NCI-H1436 (cell line): ENCODE measurements at places on chromosomes 1 and 21.

- DNase-seq, result no peak
These were observed 405.4 kb downstream of the PTPRC start for GRCh38 chr1:199044191-199044590.

GRCh38 chr1:53577761-53578100 lies 118.5 kb downstream of the DMRTB1 start:
- DNase-seq, result no peak

DNA sequence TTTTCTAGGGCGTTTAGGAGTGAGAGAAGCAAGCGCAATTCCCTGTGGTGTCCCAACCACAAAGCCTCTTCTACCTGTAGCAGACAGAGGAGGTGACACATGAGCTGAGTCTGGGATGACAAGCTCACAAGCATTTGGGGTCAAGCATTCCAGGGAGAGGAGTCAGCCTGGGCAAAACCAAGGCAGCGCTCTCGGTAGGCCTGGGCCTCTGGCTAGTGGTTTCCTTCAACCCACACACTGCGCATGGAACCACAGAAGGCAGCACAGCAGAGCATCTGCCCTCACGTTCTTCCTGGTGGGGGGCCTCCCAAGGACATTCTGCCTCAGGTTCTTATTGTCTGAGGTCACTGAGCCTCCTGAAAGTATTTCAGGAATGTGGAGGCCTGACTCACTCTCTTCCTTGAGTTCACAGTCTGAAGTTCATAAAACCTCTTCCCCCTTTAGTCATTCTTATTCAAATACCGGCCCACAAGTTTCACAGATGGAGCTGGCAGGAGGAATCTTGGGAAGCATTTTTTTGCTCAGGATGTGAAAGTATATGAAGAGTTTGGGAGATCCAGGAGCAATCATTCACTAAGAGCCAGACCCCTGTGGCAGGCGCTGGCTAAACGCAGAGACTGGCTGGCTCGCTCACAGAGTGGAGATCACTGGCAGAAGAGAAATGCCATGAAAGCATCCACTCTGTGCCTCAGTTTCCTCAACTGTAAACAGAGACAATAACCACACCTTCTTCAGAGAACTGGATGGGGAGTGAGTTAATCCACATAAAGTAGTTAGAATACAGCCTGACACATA lies 26.8 kb downstream of the CCN1 start:
- no peak for DNase-seq

GRCh38 chr1:16021681-16022080 lies at the start of gene CLCNKA:
TSS of gene CLCNKA (plus strand) at chr1:16022036. CDS start at chr1:16022620, 584 bp downstream.
- no peak for DNase-seq

GRCh38 chr1:221411283-221411682 lies 330.6 kb downstream of the DUSP10 start:
- no peak for DNase-seq

DNA sequence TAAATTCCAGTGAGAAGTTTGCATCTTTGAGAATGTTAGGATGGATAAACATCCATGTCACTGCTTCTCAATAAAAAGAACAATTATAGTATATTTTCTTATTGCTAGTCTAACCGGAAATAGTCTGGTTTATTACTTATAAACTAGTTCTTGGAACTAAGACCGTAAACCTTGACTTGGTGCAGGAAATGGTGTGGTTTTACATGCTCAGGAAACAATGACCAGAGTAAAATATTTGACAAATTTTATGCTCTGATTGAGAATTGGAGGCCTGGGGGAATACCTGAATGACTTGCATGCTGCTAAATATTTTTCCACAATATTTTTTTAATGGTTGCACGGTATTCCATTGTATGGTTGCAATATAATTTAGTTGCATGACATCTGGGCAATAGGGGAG lies 76.3 kb downstream of the XCL2 start:
- no peak for DNase-seq

GRCh38 chr1:151611288-151611790 lies 511 bp upstream of the SNX27 start:
- DNase-seq, result no peak

- DNase-seq, result no peak
These were observed 7.8 kb upstream of the CDC20 start for GRCh38 chr1:43350976-43351375.

DNA sequence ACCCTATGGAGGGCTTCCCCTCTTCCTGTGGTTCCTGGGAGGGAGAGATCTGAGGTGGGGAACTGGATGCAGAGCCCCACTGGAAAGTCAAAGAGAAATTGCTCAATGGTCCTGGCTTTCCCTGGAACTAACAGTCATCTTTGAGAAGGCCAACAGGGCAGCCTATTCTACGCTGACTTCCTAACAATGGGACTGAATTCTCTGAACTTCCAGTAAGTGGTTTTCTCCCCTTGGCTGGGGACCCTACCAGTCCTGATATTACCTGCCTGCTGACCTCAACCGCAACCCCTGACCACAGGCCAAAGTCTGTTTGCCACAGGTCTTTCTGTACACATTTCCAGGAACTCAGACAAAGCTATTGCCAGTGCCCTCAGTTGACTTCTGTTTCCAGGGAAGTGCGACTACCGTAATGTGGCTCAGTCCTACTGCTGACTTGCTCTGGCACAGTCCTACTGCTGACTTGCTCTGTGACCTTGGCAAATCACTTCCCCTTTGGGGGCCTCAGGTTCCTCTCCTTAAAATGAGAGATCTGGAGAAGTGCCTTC lies 55.3 kb downstream of the C8B start:
- DNase-seq, result no peak

- DNase-seq, result no peak
These were observed 1.7 kb downstream of the SNAP47 start for GRCh38 chr1:227736814-227737432.

DNA sequence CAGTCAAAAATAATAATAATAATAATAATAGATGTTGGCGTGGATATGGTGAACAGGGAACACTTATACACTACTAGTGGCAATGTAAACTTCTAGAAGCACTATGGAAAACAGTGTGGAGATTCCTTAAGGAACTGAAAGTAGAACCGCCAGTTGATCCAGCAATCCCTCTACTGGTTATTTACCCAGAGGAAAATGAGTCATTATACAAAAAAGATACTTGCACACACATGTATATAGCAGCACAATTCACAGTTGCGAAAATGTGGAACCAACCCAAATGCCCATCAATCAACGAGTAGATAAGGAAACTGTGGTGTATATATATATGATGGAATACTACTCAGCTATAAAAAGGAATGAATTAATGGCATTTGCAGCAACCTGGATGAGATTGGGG lies 176.0 kb downstream of the PLPP3 start:
- no peak for DNase-seq

DNA sequence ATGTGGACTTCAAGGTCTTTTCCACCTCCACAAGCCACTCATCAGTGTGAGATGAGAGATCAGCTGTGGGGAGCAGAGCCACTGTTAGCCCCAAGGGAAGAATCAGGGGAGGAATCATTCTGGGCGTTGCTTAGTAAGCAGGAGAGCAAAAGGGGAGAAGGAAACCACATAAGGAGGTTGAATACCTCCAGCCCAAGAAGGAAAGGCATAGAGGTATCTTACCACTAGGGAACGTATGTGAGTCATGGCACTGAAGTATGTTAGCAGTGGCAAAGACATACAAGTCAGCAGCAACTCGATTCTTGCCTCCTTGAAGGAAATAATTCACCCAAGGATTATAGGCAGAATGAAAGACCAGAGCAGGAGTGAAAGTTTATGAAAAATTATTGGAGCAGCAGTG lies 31.6 kb upstream of the SLC5A9 start:
- no peak for DNase-seq

DNA sequence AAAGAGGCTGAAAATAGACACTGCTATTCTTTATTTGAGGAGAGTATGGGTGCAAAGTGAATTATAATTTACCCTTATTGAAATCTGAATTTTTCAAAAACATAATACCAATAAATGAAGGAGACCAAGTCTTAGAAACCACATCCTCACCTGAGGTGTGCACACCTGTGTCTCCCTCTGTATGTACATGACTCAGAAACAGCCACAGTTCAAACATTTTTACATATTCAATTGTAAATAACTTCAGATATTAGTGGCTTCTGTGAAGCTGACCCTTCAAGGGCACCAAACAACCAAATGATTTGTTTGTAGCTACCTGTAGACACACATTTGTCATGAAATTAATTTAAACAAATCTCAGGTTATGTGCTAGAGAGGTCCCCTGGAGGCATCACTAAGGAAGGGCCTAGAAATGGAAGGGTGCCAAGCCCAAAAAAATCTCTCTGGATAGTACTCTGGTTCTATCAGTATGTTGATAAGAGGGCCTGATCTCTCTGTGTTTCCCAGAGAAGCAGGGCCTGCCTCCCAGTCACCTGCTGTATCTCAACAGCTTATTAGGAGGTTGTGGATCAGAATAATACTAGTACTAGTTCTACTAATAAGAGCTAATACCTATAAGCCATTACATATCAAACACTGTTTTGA lies 28.1 kb downstream of the ERI3 start:
- DNase-seq, result no peak

DNA sequence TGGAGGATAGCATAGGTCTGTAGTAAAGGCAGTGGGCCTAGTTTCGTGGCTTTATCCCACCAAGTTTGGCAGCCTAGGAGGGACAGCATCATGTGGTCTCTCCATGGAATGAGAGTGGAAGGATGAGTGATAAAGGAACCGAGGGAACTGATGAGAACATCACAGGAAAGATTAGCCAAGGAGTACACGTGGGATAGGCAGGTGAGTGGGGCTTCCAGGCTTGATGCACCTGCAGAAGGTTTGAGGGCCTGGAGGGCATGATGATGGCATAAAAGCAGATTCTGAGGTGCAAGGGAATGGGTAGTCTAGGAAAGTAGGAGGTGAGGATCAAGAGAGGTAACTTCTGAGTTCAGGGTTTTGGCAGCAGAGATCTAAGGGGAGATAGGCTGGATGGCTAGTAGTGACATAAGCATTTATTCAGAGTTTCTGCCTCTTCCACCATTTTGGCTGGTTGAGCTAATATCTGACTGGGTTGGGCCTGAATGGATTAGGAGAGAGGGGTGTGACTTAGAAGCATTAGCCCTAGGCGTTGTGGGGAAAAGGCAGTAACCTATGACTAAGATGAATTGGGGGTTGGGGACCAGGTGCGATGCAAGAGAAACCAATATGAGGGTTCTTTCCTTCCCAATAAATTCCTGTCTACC lies 9.1 kb downstream of the PTGFRN start:
- DNase-seq, result no peak

DNA sequence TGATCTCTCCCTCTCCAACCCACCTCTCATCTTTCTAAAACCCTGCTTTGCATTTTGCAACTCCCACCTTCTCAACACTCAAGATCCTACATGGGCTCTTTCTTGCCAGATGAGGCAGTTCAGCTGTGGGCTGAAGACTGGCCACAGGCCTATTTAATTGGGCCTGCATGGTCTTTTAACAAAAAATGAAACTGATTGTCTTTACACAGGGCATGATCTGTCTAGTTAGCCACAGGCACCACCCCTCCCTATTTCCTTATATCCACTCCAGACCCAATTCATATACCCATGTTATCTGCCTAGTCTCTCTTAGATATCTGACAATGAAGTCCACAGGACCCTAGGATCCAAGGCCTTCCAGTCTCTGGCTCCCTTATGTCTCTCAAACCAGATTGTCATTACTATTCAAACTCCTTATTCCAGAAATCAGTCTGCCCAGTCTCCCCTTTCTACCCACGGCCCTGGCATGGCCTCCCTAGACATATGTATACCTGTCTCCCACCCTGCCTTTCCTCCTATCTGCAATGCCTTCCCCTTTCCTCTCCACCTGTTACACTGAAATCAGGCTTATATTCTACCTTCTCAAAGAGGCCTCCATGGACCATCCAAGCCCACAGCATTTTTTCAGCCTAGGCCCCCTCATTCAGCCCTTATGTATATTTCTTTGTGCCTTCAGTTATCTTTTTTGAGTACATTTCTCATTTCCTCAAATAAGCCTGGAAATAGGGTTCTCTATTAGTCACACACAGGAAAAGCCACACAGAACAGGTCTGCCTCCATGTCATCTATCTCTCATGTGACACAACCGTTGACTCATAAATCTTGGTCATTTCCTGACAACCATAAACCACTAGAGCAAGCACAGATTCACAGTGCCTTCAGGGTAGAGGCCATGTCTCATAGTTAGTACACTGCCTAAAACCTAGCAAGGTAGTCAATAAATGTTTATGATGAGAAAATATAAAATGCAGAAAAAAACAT lies 39.0 kb downstream of the LPAR3 start:
- DNase-seq, result no peak

- DNase-seq, result no peak
These were observed 119.0 kb downstream of the HIVEP3 start for GRCh38 chr1:41799723-41800122.

DNA sequence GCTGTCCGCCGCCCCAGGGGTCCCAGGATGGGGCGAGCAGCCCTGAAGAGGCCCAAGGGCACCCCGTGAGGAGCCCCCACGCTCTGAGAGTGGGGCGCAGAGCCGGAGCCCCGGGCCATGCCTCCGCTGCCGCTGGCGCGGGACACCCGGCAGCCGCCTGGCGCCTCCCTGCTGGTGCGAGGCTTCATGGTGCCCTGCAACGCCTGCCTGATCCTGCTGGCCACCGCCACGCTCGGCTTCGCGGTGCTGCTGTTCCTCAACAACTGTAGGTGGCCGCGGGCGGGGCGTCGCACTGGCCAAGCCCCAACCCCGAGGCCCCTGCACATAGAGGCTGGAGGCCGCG lies 14.5 kb downstream of the AGRN start:
- no peak for DNase-seq

DNA sequence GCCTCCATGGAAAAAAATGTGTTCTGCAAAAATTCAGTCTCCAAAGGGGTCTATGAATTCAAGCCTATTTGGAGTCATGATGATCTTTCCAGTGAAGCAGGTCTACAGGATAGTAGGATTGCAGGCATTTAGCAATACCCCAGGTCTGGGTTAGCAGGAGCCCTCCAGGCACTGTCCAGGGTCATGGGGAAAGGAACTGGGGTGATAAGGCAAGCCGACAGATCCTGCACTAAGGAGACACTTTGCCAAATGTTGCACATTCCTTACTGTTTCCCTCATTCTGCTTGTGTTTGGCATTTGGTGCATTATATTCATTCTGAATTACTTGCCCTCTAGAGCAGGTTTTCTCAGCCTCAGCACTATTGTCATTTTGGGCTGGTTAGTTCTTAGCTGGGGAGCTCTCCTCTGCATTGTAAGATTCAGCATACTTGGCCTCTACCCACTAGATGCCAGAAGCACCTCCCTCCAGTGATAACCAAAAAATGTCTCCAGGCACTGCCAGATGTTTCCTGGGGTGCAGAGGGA lies 333.3 kb upstream of the PLXNA2 start:
- DNase-seq, result no peak

- no peak for DNase-seq
These were observed 495 bp downstream of the SYNC start for GRCh38 chr1:32701951-32702598.

- DNase-seq, result no peak
These were observed 46.2 kb upstream of the SLC44A3 start for GRCh38 chr1:94773931-94774422.

DNA sequence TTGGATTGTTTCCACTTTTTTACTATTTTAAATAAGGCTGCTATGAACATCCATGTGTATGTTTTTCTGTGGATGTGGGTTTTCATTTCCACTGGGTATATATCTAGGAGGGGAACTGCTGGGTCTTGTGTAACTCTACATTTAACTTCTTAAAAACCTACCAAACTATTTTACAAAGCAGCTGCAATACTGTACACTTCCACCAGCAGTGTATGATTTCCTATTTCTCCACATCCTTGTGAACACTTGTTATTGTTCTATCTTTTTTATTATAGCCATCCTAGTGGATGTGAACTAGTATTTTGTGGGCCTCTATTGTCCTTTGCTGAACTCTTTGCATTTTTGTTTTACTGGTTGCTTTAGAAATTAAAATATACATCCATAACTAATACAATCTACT lies 33.4 kb downstream of the DIPK1A start:
- DNase-seq, result no peak
